Glomerular endothelial cell (primary cell): ENCODE measurements at places on chromosomes 7 and 10. TPM values are rescaled to one million over a fixed set of nuclear protein-coding genes. Genes with fewer than 3 reads are reported as not detected.

DNA sequence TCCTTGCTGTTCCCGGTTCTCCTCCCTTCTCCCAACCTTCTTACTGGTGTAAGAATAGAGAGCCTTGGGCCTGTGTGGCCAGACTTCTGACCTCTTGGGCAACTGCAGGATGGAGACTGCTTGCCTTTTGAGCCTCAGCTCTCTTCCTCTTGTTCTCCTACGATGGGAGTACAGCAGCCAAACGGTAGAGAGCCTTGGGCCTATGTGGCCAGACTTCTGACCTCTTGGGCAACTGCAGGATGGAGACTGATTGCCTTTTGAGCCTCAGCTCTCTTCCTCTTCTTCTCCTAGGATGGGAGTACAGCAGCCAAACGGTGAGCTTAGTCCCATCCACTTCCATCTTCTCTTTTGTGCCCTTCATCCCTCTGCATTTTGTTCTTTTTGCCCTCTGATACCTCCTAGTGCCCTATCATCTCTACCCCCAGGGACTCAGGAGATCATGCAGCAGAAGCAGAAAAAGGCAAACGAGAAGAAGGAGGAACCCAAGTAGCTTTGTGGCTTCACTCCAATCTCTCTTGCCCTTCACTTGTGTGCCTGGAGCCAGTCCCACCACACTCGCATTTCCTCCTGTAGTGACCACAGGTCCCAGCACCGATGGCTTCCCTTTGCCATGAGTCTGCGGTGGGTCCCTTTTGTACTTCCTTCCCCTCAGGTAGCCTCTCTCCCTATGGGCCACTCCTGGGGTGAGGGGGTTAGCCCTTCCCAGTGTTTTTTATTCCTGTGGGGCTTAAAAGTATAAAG is 15.3 kb downstream of the SLC25A13 start:
- no peak for DNase-seq

CYP2C9 gene
- not detected in 2 replicates for total RNA-seq

TRIM56 gene
- 13.0 and 23.5 TPM in 2 replicates for total RNA-seq

PLEKHS1 gene
- total RNA-seq = not detected in 2 replicates

NKX1-2 gene
- total RNA-seq = not detected in 2 replicates

DNA sequence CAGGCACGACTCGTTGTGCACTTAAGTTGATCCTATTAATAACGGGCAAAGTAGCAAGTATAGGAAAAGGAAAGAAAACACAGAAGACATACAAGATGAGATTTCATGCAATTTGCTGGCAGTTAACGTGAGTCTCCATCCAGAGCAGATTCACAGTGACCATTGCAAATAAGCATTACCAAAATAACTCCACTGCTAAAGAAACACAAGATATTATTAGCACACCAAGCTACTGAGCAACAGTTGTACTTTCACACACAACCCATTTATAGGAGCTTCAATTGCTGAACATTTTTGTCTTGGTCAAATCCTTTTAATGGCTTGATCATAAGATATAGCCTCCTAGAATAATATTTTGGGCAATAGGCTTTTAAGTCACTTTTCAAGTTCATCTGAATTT is 187.7 kb upstream of the HGF start:
- DNase-seq = no peak

GPR15LG gene
- total RNA-seq = not detected in 2 replicates

ZMYND11 gene
- 31.6 and 43.7 TPM in 2 replicates for total RNA-seq

- no peak for DNase-seq
Measured at GRCh38 chr7:140512317-140513000, 33.2 kb upstream of the MKRN1 start.

DNA sequence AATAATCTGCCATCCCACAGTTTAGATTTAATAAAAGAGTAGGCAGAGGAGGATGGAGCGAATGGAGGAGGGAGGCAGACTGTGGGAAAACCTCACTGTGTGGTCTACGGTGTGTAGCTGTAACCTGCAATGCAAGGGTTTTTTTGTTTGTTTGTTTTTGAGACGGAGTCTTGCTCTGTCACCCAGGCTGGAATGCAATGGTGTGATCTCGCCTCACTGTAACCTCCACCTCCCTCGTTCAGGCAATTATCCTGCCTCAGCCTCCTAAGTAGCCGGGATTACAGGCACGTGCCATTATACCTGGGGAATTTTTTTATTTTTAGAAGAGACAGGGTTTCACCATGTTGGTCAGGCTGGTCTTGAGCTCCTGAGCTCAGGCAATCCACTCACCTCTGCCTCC is 184.6 kb upstream of the PLXNA4 start:
- DNase-seq = no peak

DNA sequence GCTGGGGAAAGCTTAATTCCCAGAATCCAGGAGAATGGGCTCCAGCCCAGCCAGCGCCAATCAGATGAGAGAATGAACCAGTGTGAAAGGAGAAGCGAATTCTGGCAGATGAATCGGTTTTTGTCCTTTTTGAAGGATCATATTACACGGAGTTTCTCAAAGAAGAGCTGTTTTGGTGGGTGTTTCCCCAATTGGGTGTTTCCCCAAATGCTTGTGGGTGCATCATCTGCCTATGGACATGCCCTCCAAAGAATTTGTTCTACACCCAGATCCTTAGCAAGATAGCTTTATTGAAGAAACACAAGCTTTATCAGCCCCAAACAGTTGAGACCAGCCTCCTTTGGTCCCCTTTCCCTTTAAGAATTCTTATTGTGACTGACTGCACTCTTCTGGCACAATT is 186.5 kb upstream of the GPR26 start:
- DNase-seq = no peak

- DNase-seq = no peak
Measured at GRCh38 chr10:114593816-114594468, 64.1 kb downstream of the ABLIM1 start.

- DNase-seq = no peak
Measured at GRCh38 chr7:43196379-43196778, 83.9 kb downstream of the HECW1 start.

DNA sequence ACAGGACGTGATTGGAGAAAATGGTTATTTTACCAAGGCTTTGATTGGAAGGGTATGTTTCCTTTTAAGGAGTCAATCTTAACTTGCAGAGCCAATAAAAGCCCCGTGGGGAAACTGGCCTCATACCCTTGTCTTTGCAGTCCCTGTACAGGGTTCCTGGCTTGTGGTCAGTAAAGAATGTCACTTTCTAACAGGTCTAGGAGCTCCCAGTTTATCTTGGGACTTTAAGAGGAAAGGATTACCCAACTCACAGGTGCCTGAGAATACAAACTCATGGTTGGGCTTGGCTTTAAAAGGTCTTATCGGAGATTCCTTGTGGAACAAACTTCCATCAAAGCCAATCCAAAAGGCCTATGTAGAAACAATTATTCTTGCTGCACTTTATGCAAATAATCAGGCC is 221.8 kb downstream of the PHF14 start:
- DNase-seq = no peak
